ENCODE measurements at places on chromosomes 3 and 15.

DNA sequence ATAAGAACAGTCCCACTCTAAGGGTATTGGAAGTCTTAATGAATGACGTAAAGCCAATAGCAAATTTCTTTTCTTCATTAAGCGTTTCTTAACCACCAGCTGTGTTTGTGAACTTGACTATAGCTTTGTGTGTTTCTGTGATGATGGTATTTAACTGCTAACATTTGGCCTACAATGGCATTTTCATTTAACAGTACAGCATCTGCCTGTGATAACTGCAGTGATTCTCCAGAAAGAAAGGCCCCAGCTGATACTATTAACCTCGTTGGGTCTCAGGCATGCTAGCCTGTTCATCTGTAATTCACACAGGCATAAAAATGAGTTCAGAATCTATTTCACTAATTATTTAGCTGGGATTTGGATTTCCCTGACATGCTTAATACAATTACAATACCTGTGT is 121.9 kb downstream of the NECTIN3 start:
- no peak for DNase-seq

DNA sequence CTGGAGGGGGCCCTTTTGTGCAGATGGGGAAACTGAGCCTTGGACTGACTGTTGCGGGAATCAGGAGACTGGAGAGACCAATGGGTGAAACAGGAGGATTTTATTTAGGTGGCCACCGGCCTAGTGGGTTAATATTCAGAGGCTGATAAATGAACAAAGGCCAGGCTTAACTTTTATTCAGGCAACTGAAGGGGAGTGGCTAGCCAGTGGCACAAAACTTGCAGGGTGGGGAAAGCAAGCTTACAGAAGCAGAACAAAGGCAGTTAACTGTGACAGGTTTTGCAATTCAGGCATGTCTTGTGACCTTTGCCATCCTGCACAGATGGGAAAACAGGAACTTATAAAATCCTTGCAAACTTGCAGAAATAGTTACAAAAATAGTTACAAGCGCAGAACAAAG is 24.9 kb upstream of the ACAD9 start:
- DNase-seq: no peak

DNA sequence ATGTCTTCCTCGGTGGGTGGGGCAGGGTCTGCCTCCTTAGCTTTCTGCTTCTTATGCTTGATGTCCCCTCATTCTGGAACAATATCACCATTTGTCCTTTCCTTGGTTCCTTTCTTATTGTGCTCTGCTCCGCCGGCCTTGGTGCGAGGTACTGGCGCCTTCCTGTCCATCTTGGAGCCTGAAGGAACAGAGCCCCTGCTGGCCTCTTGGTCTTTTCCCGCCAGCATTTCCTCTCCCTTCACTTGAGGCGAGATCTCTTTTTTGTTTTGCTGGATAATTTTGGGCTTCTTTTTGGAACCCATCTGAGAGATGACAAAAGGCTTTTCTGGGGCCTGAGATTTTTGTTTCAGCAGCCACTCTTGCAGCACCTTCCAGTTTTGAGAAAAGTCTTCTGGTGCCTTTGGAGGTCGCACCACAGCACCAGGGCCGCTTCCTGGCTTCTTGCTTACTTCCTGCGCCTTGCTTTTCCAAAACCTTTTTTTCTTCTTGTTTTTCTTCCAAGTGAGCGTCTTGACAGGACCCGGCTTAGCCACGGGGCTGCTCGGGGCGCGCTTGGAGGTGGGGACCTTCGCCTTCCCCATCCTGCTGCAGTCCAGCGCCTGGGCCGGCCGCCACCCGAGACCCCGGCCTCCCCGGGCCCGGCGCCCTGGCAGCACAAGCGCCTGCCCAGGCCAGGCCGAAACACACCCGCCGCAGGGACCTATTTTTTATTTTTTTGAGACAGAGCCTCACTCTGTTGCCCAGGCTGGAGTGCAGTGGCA is 127.1 kb downstream of the KLF13 start:
- no peak for DNase-seq

DNA sequence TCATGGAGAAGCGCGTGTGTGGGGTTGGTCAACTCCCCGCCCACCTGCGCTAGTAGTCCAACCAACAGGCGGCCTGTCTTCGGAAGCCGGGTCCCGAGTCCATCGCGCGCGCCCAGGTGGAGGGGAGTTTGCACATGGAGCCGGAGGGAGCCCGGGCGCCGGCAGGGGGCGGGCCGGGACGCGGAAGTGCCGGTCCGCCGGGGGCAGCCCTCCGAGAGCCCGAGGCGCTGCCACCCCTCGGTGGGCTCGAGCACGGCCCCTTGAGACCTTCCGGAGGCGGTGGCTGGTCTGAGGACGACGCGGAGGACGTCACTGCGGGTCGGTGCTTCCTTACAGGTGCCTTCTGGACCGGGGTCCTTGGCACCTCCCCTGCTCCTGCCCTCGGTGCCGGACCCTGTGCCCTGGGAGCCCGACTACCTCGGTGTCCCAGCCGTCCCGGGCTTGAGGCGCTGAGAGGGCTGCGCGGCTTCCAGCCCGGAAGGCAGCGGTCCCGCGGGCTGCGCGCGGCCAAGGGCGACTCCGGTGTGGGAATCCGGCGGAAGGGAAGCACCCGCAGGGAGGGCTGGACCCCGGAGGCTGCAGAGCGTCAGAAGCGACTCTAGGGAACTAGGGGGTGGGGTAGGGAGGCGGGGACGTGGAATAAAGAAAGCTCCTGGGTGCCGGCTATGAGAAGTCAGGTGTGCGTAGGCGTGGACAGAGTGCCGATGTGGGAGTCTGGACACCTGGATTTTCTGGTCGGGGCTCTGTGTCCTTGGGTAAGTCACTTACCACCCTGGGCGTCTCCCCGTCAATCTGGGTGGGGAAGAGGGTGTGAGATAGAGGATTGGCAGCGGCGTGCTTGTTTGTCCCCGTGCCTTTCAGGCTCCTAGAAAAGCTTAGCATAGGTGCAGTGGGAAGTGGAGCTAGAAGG is 212.3 kb downstream of the FGF12 start:
- DNase-seq: no peak

- DNase-seq: no peak
Observed at GRCh38 chr3:13879946-13880810, at the start of gene WNT7A. Gene WNT7A (minus strand): TSS chr3:13880071. CDS start chr3:13879816, 255 bp downstream.

GRCh38 chr3:166405465-166405864 is 568.2 kb upstream of the BCHE start:
- DNase-seq: no peak

DNA sequence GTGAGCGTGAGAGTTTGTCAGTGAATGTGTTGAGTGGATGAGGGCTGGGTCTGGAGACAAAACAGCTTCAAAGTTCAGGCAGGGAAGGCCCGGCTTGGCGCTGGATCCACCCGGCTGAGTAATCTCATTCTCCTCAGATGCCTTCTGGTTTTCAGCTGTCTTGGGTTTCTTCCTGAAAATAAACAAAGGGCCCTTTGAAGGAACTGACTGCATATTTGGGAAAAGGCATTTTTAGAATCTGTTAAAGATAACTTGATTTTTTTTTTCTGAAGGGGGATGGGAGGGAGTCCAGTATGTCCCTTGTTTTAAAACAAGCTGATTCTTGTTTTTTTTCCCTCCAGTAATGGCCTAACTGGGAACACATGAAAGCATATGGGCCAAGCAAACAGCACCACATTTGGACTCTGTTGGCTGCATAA is 86.4 kb downstream of the TIGIT start:
- DNase-seq: peak; percentile 76

DNA sequence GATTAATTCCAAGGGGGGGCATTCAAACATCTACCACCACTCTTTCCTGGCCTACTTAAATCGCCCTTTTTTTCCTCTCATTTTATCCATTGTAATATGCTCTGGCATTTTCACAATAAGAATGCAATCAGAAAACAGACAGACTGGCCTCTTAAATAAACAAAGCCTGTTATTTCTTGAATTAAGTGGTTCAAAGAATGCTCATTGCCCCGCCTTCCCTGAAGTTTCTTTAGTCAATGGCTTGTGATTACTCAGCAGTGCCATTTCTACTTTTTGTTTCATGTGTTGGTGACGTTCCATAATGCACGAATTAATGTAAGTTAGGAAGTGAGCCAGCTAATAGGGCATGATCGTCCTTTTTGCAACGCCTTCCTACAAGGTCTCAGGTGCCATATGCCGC is 68.0 kb downstream of the FBN1 start:
- no peak for DNase-seq

DNA sequence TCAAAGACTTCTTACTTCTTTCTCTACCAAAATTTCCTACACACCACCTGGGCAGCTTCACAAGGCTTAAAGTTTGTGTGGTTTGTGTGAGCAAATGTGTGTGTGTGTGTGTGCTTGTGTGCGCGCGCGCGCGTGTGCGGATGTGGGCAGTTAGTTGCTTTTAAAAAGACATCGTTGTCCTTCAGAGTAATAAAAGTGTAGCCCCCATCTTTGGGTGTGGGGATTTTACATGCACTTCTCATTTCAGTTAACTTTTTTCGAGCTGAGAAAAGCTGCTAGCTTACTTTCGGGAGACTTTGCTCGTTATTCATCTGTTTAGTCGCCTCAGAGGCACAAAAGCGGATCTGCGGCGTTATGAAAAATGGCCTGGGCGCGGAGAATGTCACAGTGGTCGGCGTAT is 36.0 kb downstream of the ZIC4 start:
- no peak for DNase-seq

DNA sequence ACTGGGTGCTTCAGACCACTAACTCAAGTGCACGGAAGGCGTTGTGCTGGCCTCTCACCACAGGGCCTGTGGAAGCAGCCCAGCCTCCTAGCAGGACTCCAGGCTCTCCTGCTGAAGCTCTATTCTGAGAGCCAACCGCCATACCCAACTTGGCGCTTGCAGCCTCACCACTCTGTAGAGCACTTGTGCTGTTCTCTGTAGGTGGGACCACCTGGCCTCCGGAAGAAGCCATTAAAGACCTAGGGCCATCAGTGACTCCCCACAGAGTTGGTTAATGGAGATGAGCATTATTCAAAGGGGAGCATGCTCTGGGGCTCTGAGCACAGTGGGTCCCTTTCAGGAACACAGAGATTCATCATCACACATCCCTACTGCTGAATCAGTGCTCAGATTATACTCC is 50.9 kb downstream of the C3orf85 start:
- no peak for DNase-seq

- DNase-seq: no peak
Observed at GRCh38 chr15:55992769-55993110, 672 bp downstream of the NEDD4 start.

DNA sequence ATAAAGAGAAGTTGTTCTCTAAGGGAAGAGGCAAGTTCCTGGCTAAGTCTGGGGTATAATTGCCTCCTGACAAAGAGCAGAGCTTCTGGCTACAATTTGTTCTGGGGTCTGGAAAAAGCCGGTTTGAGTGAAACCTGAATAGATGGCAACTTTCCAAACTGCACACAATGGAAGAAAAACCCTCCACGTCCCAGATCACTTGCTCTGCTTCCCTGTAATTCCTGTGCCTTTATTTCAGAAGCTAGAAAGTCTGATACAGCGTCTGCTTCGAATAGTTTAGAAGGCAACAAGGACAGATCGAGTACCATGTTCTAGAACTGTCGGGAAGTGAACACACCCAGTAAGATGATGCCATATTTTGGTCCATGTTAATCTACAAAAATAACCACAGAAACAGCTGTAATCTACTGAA is 1.6 kb upstream of the WDR82 start:
- DNase-seq: no peak

Data from GM04503 (cell line).